ENCODE measurements at places on chromosomes 11 and 22.

GRCh38 chr22:42922374-42923191 lies 65.5 kb upstream of the ARFGAP3 start:
- DNase-seq = no peak

DNA sequence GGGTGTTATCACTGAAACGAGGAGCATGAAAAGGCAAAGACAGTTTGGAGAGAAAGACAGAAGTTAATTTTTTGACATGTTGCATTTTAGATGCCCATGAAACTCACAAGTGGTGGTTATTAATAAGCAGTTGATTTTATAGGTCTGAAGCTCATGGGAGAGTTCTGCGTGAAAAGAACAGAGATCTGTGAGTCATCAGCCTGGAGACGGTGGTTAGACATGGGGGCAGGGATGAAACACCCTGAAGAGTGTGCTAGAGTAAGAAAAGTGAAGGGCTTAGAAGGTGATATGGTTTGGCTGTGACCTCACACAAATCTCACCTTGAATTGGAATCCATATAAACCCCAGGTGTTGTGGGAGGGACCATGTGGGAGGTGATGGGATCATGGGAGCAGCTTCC lies 289.1 kb upstream of the ISX start:
- no peak for DNase-seq

DNA sequence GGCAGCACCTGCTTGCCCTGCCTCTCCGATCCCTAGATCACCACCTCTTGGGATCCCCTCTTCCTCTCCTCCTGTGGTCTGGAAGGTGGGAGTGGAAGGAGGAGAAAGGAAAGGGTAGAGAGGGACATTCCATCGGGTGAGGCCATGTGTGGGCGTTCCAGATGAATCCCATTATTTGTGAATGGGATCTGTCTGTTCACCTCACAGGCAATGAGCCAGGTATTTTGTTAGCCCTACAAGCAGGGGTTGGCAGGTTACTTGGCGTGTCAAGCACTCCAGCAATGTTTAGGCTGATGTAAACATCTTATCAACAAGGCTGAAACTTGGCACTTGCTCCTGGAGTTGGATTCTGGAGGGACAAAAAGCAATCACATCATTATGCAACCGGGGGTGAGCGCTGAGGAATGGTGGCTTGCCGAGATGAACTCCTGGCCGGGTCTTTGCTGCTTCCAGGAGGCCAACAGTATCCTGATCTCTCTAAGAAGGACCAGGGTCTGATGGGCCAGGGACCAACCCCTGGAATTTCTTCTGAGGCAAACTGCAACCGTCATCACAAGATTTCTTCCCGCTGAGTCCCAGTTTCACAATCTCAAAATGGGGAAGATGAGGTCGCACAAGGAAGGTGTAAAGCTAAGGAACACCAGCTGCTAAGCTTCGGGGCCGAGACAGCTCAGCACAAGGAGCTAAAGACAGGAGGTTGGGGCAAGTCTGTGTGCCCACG lies 7.8 kb downstream of the ADAMTS8 start:
- no peak for DNase-seq

- no peak for DNase-seq
Observed at GRCh38 chr11:59218319-59218718, 5.6 kb upstream of the MPEG1 start.
